GM12878 (cell line): ENCODE measurements at places on chromosomes 7 and 10.

DNA sequence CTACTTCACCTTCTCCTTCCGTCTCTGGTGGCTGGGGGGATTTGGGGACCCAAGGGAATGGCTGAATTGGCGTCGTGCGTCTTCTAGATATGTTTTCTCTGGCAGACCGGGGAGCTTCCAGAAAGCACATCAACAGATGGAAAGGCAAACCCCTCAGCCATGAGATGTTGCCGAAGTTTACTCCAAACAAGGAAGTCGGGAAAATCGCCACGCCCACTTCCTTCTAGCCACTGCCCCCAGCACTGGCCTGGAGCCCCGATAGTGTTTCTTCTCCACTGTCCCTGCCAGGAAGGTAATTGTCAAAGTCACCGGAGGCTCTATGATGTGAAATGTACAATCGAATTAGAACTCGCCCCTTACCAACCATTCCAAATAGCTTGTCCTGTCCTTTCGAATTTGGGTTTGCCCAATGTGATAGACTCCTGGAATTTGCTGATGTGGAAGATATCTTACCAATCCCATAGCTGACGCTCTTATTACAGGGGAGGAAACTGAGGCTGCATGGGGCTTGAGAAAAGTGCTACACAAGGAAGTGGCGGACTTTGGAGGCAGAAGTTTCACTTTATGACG, 191.0 kb downstream of the LSM5 start:
- DNase-seq, result no peak

DNA sequence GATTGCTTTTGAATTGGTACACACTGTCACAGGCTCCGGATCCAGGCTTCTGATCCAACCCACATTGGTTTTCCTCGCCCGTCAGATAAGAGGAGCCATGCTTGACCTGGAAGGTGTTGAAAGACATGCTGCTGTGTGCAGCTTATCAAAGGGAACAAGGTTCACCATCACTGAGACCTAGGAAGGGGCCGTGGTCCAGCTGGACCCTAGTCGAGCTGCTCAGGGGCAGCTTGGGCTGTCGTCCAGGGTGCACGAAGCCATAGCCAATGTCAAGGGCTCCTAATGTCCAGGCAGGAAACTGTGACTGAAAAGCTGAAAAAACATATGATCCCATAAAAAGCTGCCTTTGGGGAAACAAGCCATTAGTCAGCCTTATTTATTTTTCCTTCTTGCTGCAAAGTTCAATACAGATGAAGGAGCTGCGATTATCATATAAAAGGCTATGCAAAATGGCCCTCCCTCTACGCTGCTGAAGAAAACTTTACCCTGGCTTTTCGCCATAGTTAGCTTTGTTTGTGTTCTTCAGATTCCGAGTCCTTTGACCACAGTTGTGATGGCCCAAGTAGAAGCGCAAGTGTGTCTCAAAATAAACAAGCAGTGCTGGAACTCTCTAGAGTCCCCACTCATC, 118.0 kb downstream of the CREB5 start:
- DNase-seq, result no peak

DNA sequence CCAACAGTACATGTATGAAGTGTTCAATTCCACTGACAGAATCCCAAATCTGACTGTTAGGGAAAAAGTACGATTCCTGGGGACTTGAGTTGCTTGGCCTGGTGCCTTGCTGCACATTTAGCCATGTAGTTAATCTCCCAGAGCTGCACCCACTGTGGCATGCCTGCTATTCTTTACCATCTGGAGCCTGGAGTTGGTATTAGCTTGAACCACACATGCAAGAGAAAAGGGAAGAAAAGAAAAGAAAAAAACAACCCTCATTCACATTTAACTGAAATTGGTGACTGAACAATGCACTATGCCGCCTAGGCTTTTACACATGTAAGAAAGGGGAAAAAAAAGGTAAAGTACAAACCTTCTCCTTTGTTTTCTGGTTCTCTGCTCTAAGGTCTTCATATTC, 26.1 kb downstream of the SHTN1 start:
- no peak for DNase-seq

DNA sequence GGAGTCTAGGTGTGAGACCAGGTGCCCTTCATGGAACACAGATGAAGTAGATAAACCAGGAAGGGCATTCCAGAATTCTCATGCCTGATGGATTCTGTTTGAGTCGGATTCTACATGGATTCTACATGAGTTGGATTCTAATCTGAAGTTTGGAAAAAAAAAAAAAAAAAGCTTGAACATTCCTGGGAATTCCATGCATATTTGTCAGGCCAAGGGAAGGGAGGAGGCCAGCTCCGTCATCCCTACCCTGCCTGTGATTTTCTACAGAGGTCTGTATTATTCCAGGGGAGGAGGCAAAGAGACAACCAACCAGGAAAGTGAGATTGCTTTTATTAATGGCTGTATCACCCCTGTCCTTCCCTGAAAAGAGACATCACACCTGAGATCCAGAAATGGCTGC, 27.8 kb upstream of the EBLN1 start:
- no peak for DNase-seq

GRCh38 chr10:91034494-91035159, 113.7 kb upstream of the ANKRD1 start:
- no peak for DNase-seq

DNA sequence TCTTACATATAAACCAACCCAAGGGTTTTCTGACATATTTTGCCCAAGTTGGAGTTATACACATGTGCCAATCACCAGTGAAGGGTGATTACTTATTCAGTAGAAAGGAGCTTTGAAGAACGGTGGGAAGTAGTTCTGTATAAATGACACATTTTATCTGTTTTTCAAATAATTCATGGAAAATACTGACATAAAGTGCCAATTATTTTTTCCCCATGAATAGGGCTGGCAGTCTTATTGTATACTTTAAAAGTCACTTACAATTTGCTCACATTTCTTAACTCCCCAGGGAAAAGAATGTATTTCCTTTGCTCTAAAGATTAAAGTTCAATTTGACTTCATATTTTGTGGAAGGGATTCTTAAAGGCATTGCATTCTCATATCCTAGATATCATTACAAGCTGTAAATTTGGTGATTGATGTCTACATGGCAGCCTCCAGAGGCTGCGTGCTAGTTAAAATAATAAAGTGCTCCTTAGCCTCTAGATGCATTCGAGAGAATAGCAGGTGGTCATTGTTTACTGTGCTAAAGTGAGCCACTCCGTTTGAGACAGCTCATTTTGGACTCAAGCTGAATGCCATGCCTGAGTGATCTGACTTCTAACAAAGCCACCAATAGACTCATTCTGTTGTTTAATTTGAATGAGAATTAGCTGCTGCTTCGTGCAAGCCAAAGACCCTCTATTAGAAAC, 148.8 kb upstream of the NRP1 start:
- no peak for DNase-seq
